Activated CD8-positive, alpha-beta memory T cell treated with anti-CD3 and anti-CD28 coated beads, Interleukin-2, amount 10 ng/mL, durations not matched to agents 7 days and 5 days (primary cell): ENCODE measurements at places on chromosomes 5 and 9.

DNA sequence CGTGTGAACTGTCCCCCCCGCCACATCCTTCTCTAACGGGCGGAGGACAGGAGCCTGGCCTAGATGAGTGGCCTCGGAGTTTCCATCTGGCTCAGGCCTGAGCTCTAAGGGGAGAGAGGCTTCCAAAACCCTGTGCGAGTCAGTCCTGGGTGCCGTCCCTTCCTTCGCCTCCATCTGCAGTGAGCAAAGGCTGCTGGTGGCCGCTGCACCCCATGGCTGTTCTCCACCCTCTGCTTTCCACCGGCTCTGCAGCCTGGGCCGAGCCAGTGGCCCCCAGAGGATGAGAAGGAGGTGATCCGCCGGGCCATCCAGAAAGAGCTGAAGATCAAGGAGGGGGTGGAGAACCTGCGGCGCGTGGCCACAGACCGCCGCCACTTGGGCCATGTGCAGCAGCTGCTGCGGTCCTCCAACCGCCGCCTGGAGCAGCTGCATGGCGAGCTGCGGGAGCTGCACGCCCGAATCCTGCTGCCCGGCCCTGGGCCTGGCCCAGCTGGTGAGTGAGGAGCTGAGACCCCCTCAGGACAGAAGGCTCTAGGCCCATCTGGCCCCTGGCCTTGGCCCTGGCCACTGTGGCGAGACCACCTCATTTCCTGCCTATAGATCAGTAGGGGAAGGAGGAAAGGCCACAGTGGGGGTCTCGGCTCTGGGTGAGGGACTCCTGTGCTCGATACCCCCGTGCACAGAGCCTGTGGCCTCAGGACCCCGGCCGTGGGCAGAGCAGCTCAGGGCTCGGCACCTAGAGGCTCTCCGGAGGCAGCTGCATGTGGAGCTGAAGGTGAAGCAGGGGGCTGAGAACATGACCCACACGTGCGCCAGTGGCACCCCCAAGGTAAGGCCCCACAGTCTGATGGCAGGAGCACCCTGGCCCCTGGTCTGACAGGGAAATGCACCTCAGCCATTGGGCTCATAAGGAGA, 3.0 kb downstream of the PKN3 start:
- DNase-seq: no peak

DNA sequence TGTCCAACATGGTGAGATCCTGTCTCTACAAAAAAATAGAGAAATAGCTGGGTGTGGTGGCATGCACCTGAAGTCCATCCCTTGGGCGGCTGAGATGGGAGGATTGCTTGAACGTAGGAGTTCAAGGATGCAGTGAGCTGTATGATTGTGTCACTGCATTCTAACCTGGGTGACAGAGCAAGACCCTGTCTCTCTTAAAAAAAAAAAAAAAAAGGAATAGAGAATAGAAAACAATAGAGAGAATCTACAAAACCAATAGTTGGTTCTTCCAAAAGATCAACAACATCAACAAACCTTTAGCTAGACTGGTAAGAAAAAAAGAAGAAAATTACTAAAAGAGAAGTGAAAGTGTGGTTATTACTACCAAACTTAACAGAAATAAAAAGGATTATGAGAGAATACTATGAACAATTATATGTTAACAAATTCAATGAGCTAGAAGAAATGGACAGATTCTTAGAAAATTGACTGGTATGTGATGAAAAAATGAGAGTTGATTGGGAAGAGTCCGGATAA, 8.1 kb upstream of the SLC38A9 start:
- DNase-seq: no peak

DNA sequence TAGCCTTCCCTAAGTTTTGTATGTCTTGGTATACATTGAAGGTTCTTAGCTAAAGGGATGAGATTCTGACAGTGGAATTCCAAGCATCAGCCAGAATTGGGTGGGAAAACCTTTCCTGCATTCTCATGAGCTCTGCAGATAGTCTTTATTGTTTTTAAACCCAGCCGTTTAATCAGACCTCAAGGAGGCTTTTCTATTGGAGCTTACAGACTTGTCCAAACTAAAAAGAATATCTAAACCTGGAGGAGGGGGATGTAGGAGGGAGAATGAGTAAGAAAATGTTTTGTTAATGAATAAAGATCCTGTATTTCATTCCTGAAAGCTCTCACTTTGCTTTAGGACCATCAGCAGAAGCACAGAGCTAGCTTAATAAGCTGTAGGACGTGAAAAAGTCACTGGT, 41.7 kb downstream of the EBF1 start:
- no peak for DNase-seq

DNA sequence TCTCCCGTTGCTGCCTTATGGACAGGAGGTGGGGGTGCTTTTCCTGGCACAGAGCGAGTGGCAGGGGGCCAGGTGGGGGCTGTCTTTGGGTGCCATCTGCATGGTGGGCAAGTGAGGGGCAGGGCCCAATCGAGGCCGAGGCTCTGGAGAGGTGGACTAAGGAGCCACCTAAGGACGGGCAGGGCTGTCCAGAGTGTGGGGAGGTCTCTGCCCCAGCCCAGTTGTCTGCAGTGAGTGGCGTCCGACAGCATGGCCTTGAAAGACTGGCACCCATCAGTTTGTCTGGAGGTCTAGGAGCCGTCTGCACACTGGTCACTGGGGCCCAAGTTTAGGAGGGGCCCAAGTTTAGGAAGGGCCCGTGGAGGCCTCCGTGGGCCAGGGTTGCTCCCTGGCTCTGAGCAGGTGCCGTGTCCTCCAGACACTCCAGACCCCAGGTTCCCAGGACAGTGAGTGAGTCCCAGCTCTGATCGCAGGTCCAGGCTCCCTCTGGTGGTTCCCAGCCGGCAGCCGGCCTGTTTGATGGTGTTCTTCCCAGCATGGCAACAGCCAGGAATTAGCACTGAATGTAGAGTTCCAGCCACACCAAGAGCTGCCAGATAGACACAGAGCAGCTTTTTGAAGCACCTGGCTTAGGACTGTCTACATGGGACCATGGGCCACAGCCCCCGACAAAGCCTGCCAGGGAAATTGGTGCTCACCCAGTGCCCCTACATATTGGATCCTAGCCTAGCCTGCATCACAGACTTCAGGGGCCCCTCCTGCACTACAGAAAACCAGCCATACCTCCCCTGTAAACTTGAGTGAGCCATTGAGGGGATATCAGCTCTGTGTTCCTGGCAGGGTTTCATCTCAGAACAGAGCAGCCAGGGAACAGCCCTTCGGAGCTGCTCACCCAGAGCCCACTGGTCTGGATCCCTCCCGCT, 120.9 kb downstream of the WNK2 start:
- DNase-seq: peak; percentile 41

- DNase-seq: peak; percentile 63
Observed at GRCh38 chr5:134371834-134372340, 518 bp downstream of the UBE2B start.

- peak; percentile 64 for DNase-seq
Observed at GRCh38 chr9:121201045-121201737, 478 bp downstream of the RAB14 start.

DNA sequence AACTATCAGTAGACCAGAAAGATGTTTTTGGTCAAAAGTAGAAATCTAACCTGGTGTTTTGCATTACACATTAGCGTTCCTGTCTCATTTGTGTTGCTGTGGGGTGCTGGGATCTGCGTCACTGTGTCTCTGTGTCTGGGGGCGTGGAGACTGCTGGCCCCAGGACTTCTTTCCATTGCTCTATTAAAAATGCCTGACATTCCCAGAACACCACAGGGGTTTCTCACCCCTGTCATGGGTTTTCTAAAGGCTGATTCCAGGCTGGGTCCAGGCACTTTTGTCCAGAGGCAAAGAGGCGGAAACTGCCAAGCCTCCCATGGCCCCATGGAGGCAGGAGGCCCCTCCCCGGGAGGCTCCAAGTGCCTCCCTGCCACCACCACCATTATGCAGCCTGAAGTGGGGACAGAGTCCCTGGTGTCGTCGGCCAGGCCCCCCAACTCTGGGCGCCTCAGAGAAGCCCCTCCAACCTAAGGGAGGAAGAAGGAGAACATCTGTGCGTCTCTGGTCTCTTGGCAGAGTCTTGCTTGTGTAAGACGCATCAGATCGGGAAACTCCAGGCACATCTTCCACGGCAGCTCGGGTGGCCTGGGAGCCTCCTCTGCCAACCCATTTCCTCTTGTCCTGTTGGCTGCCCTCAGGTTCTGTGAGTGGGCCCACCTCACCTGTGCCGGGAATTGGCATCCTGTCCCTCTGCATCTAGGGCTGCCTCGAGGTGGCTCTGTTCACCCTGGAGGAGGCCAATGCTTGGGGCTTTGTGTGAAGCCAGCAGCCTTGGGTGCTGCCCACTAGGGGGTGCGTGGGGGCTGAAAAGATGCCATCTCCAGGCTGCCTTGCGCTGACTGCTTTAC, 13.8 kb upstream of the PLEKHG4B start:
- no peak for DNase-seq

DNA sequence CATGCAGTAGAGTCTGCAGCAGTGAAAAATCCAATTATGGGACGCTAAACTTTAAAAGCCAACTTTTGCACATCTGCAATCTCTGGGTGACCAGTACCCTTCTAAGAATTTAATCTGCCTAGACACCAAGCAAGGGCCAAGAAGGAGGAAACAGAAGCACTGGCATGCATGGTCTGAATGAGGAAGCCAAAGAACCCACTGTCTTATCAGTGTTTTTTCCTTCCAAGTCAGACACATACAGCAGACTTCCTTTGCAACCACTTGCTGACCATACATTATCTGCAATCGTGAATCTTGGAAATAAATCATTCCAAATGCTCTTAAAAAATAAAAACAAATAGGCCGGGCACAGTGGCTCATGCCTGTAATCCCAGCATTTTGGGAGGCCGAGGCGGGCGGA, 65.9 kb downstream of the DEPDC1B start:
- no peak for DNase-seq

- DNase-seq: peak; percentile 86
Observed at GRCh38 chr5:170333161-170333910, 35.8 kb upstream of the LCP2 start.

DNA sequence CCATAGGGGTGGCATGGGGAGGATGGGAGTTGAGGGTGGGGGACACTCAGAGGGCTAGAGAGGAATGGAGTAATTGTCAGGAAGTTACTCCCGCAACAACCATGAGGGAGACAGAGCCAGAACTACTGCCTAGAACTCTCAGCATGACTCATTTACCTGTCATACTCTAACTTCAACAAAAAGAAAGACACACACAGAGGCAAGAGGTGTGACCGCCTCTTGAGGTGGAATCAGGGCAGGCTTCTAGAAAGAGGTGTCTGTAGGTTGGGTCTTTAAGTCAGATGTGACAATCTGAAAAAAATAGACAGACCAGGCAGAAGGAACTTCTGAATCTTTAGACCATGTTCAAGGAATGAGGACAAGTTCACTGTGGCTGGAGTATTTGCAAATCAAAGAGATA, 73.4 kb downstream of the GABBR2 start:
- no peak for DNase-seq

- no peak for DNase-seq
Observed at GRCh38 chr5:107361945-107362344, 308.8 kb downstream of the EFNA5 start.

DNA sequence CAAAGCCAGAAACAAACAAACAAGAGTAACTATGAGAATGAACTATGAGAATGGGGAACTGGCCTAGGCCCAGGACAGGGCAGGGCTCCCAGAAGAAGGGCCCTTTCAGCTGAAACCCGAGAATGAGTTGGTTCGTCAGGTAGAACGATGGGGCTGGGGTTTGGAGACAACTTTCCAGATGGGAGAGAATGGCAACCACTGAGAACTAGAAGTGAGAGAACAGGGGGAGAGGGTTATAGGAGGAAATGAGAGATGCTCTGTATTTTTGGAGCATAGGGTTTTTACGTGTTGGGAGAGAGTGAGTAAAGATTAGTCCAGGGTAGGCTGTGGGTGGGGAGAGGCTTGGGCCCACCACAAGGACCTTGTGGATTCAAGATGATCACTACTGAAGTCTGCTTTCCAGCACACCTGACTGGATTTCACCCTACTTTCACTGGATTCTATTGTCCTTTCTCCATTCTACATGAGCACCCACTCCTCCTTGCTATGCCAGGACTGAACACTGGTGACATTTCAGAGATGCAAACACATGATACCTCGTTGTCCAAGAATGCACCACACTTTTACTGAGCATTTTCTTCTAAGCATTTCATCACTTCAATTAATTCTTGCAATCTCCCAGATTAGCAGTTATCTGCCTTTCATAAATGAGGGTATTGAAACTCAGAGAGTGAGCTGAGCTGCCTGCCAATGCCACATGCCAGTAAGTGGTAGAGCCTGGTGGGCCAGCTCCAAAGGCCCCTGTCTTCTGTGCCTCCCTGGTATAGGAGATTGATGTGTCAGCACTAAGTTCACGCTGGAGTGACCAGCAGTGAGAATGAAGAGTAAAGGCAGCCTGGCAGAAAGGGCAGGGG, 3.2 kb upstream of the TMEM268 start:
- no peak for DNase-seq

DNA sequence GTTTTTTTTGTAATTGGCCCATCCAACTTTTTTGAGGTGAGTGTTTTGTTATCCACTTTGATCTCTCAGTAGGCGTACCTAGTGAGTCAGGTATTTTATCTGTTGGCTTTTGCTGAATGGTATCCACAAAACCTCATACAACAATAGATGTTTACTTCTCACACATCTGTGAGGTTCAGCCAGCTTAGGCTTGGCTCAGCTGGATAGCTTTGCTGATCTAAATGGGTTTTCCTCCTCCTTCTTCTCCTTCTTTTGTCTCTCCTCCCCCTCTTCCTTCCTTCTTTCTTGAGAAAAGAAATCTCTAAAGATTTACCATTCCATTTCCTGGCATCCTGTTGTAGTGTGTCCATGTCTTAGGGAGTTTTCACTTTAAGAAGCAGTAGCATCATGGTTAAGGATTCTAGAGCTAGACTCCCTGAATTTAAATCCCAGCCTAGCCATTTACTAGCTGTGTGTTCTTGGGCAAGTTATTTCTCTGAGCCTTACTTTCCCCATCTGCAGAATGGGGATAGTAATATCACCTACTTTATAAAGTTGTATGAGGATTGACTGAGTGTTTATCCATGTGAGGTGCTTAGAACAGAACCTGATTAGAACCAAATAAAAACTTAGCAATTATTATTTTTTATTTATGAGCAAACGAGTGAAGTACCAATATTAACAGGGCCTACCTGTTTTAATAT, 126.3 kb downstream of the ARHGAP26 start:
- DNase-seq: no peak

DNA sequence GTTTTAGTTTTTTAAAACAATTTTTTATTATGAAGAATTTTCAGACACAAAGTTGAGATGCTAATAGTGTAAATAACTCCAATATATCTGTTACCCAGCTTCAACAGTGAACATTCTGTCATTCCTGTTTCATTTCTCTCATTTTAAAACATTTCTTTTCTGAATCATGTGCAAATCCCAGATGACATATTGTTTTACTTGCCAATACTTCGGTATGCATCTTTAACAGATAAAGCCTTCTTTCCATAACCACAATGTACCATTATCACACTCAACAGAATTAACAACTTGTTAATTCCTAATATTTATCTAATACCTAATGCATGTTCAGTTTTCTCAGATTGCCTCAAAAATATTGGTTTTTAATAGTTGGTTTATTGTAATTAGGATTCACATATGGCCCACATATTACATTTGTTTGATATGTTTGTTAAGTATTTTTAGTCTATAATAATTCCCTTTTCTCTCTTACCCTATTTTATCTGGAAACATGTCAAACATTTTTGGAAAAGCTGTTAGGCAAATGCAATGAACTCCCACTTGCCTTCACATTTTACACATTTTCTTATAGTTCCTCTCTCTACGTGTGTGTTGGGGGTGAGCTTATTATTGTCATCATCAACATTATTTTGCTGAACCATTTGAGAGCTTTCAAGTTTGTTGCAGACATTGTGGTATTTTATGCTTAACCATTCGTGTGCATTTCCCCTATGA, 58.7 kb upstream of the ANKRD55 start:
- no peak for DNase-seq

- DNase-seq: no peak
Observed at GRCh38 chr5:55915783-55916182, 64.6 kb downstream of the IL31RA start.
